ENCODE measurements at places on chromosomes 16 and 17.

DNA sequence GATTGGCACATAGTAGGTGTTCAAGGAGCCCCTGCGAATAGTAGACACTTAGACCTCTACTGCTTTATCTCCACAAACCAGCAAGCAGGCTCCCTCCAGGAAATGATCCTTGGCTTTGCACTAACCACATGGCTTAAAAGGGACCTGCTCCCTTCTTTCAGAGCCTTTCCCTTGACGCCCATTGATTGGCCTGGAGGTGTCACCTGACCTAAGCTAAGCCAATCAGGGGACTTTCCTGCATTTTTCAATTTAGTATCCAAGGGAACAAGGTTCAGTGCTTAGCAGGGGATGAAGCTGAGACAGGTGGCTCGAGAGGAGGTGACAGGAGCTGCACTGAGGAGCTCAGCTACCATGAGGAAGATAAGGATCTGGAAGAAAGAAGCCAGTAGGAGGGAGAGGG, 52.8 kb downstream of the CLEC19A start:
- no peak for DNase-seq

- no peak for DNase-seq
Observed at GRCh38 chr17:1750628-1751027, 8.0 kb downstream of the SERPINF2 start.

DNA sequence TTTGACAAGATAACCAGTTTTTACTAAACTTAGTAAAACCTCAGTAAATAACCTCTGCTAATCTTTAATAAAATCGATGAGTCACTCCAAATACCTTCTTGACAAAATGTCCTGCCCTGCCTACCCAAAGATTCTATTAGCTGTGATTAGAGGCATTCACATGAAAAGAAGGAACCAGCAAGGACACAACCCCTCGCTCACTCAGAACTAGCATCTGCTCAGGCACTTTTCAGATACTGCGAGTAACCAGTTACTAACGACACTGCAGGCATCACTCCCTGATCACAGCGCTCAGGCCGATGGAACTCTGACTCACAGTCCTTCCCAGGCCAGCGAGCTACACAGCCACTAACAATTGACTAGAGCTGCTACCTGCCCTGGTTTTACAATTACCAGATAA, 24.3 kb downstream of the PELP1 start:
- no peak for DNase-seq

DNA sequence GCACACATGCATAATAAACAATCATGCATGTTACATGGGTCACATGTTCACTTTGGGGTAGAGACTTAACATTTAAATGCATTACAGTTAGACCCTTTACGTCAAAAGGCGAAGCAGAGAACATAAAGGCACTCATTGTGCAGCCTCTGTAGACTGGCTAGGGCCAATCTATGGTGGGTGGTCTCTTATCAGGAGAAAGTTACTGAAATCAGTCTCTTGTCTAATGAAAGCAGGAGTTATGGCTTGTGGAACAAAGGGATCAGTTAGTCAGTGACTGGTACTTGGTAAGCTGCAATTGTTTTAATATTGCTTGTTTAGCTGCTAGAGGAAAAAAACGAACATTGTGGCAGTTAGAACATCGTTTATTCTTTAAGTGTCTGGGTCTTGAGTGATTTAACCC, 1.4 kb upstream of the CNEP1R1 start:
- DNase-seq = no peak

DNA sequence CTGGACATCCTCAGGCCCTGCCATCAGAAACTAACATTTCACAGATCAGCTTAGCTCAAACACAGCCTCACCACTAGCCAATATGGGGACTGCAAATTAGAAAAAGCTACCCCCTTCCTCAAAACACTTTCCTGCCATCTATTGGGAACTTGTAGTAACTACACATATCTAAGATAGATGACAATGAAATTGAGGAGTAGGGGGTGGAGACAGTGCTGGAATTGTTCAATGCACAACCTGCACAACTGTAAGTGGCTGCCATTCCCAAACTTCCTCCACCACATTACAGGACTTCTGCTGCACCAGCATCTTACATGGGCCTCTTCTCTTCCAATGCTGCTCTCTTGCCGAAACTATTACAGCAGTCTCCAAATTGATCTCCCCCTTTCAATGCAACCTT, 21.9 kb downstream of the AIPL1 start:
- no peak for DNase-seq

DNA sequence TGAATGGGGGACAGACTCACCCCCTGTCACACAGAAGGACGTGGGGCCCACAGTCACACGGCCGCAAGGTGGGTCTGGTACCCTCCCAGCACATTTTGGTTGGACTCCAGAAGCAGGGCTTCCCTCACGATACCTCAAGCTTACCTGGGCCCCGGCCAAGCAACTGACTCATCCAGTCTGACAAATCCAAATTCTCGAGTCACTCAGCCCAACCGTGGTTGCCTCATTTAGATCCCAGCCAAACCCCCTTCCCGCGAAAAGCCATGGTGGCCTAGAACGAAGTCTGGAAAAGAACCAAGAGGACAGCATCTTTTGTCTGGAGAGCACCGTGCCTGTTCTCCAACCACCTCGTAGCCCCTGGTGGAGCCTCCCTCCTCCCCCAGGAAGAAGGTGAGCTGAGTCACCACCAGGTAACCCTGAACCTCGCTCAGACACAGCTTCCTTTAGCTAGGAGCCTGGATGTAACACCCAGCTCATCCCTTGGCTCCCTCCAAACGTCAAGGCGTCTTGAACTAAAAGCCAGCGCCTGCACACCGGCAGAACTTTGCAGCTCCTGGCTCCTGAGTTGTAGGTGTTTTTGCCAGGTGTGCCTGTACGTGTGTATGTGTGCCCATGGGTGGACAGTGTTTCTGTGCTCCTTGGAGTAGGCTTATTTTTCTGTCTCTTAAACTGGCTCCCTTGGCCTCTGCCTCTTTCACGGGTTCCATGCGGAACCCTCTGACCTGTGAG, 78.9 kb downstream of the CMIP start:
- no peak for DNase-seq

GRCh38 chr17:64579917-64580316, 73.1 kb downstream of the CEP95 start:
- no peak for DNase-seq

- DNase-seq = peak; percentile 72
Observed at GRCh38 chr17:10021272-10021984, 116.4 kb upstream of the RCVRN start.

DNA sequence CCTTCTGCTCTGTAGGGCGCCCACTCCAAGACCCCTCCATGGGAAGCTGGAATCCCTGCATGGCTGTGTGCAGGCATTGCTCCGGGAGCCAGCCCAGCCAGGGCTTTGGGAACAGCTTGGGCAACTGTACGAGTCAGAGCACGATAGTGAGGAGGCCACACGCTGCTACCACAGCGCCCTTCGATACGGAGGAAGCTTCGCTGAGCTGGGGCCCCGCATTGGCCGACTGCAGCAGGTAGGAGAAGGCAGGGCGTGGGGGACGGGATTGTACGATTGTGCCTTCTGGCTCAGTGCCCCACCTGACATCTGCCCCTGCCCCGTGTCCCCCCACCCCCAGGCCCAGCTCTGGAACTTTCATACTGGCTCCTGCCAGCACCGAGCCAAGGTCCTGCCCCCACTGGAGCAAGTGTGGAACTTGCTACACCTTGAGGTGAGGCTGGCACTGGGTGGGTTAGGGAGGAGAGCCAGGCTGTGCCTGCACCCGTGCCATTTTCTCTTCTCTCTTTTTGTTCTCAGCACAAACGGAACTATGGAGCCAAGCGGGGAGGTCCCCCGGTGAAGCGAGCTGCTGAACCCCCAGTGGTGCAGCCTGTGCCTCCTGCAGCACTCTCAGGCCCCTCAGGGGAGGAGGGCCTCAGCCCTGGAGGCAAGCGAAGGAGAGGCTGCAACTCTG, 8.7 kb upstream of the TMEM88 start:
- no peak for DNase-seq

DNA sequence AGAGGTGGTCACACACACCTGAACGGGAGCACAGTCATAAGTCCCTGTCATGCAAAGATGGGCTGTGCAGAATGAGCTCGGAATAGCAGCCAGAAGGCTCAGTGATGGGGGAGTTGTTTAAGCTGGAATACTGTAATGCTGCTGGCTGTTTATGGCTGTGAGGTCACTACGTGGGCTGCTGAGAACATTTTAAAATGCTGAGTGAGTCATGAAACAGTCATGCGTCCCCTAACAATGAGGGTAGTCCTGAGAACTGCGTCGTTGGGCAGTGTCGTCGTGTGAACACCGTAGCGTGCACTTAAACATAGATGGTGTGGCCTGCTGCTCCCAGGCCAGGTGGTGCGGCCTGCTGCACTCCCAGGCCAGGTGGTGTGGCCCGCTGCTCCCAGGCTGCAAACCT, 39.7 kb downstream of the TBCD start:
- no peak for DNase-seq

Data from GF-D8 (cell line).